ENCODE measurements at places on chromosomes 3 and 15.

DNA sequence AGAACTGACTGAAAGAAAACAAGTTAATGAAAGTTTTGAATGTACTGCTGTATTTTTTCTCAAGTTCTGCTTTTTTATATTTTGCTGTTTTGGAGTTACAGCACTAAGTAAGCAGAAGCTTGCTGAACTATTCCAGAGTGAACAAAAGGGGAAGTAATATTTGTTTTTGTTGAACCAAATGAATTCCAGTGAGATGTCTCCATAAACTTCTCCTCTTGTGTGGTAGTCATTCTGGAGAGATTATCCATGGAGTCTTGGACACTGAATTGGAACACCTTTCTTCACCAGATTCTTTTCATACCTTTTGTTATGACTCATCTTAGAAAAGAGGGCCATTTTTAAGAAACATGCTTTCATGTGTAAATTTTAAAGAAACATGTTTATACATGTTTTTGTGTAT lies 8.8 kb downstream of the ANKUB1 start:
- peak; percentile 48 for DNase-seq

DNA sequence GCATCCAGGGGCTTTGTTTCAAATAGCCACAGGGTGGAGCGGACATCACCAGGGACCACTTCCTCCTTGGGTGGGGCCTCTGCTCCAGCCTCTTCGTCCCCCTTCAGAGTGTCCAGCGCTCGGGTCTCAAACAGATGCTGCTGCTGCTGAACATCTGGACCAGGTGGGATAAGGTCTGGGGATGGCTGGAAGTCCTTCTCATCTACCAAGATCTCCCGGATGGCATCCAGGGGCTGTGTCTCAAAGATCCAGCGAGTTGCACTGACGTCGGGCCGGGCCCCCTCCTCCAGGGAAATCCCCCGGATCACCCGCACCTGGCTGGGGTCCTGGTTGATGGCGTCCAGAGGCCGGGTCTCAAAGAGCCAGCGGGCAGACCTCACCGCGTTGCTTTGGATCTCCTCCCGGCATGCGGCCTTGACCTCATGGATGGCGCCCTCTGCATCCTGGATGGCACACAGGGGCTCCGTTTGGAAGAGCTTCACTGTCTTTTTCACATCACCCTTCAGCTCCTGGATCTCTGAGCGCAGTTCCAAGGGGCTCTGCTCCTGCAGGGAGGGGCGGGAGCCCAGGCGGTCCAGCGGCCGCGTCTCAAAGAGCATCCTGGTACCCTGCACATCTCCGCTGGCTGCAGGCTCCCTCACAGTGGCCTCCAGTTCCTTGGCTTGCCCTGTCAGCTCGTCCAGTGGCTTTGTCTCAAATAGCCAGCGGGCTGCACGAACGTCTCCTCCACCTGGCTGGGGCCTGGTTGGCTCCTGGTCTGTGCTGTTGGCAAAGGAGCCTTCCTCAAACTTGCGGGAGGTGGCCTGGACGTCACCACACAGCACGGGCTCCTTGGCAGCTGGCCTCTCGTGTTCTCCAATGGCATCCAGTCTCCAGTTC lies 3.9 kb downstream of the XIRP1 start:
- DNase-seq = no peak

DNA sequence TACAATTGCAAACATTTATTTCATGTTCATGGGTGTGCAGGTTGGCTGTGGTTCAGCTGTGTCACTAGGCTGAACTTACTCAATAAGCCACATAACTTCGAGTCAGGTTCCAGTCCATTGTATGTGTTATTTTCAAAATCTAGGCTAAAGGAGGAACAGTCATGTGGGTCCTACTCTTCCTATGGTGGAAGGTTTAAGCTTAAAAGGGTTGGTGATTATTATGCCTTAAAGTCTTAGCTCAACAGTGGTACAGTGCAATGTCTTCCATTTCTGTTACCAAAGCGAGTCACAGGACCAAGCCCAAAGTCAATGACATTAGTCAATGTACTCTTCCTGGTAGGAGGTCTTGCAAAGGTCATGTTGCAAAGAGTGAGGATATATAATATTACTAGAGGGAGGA lies 78.2 kb downstream of the ATG7 start:
- DNase-seq = peak; percentile 87

DNA sequence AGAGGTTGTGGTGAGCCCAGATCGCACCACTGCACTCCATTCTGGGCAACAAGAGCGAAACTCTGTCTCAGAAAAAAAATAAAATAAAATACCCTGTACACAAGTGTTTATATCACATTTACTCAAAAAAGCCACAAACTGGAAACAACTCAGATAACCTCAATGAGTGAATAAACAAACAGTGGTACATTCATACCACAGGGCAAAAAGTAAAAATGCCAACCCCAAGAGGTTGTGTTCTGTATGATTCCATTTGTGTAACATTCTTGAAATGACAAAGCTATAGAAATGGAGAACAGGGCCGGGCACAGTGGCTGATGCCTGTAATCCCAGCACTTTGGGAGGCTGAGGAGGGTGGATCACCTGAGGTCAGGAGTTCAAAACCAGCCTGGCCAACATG lies 12.9 kb downstream of the EDC3 start:
- DNase-seq = no peak

GRCh38 chr3:52262447-52262846 lies 16.0 kb downstream of the WDR82 start:
- DNase-seq = no peak

- no peak for DNase-seq
These were observed 109.6 kb upstream of the THRB start for GRCh38 chr3:24604215-24604614.

- no peak for DNase-seq
These were observed 752.2 kb upstream of the CFAP20DC start for GRCh38 chr3:59802045-59802444.

GRCh38 chr3:129597087-129597999 lies 9.1 kb downstream of the PLXND1 start:
- DNase-seq = no peak

DNA sequence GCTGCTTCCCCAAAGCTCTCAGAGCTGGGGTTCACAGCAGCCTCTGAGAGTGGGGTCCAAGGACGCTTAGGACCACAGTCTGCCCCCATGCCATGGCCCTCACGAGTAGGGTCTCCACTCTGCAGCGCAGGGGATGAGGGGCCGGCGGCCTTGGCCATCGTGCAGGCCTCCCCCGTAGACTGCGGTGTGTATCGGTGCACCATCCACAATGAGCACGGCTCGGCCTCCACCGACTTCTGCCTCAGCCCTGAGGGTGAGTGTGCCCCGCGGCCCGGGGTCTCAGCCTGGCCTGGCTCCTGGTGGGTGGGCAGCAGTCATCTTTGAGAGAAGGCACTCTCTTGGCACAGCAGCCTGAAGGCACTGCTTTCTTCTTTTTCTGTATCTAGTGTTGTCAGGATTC lies 24.8 kb upstream of the SLC28A1 start:
- DNase-seq = no peak
